ENCODE measurements at places on chromosomes 12 and 14.

- DNase-seq = no peak
These were observed 51.0 kb downstream of the MAGOHB start for GRCh38 chr12:10562306-10562933.

GRCh38 chr12:40106655-40107054, 774 bp upstream of the SLC2A13 start:
- DNase-seq = no peak

DNA sequence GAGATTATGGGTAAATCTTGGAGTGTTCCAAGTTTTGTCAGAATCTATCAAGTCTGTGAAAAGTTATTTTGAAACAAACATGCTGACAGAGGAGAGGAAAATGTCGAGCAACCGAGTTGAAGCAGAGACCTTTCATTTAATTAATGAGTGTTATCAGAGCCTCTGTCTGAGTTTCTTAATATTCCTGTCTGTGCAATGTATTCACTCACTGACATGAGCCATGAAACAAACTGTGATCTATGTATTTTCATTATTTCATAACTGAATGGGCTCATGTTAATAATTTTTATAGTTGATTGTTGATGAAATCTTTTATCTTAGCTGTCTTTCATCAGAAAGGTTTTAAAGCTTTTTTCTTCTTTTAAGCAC, 144.2 kb upstream of the FAR2 start:
- no peak for DNase-seq

DNA sequence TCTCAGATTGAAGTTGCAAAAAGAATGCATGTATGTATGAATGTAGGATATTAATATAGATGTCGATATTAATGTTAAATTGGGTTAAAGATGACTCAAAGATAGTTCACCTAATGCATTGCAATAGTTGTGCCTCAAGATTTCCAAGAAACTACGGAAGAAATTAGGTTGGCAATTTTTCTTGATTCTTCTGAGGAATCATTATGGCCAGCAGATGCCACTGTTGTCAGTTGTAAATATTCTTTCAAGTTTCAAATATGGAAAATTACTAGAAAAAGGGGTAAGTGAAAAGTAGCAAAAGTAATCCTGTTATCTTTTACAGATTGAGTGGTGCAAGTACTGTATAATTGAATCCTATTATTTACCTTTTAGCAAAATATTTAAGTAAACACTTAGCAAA, 202.1 kb downstream of the ADAMTS20 start:
- no peak for DNase-seq

DNA sequence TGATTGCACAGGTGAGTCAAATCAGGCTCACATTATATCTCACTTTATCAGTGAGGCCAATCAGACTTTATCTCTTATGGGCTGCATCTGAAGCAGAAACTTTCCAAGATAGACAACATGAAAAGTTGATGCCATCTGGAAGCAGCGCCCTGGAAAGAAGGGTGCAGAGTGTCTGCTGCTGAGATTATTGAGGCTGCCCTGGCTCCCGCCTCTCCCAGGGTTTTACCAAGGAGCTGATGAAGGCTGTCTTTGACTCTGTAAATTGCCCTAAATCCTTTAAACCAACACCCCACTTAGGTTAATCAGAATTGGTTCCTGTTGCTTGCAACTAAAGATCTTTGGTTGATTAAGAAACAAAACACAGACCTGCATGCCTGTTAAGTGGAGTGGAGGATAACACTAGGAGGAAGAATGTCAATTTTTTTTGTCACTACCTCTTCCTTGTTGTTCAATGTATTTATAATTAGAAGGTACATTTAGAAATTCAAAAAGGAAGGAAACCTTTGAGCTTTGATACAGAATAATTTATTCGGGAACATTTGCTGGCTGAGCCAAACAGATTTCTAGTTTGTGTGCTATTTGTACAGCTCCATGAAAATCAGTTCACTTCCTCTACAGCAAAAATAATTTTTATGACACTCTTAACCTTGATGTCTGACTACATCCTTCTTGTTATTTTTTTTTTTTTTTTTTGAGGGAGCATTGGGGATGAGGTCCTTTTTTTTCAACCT, 104.1 kb downstream of the VEZT start:
- no peak for DNase-seq

DNA sequence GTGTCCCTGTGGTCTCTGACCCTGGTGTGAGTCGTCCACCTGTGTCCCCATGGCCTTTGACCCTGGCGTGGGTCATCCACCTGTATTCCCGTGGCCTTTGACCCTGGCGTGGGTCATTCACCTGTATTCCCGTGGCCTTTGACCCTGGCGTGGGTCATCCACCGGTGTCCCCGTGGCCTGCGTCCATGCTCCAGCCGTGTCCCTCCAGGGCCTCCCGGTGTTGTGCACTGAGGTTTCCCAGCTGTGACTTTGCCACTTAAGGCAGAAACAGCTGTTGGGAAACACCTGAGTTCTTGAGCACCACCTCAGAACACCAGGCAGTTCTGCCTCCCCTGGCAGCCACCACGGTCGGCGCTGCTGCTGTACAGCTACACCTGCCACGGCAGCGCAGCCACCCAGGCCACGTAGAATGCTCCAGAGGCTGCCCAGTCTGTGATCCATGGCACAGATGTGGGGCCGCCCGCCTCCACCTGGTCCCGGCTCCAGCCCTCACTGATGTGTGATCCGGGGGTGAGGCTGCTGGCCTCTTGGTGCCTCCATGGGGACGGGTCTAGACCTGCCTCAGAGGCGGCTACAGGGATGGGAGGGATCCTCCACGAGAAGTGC, 69.1 kb upstream of the GALNT9 start:
- no peak for DNase-seq

DNA sequence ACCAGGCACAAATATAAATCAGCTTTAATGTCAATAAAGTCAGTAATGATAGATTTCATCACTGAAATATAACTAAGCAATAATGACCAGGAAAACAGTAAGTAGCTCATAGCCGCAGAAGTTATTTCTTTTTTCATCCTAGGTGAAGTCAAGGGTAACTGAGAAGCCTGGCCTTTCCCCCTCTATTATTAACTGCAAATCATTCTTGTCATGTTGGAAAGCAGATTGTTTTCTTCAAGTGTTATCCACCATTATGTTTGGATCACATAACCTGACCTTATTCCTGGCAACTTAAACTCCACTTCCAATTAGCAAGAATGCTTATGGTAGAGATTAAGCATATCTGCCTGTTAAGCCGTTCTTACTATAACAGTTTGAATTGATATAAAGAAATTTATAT, 603.4 kb upstream of the FOXG1 start:
- DNase-seq = no peak

DNA sequence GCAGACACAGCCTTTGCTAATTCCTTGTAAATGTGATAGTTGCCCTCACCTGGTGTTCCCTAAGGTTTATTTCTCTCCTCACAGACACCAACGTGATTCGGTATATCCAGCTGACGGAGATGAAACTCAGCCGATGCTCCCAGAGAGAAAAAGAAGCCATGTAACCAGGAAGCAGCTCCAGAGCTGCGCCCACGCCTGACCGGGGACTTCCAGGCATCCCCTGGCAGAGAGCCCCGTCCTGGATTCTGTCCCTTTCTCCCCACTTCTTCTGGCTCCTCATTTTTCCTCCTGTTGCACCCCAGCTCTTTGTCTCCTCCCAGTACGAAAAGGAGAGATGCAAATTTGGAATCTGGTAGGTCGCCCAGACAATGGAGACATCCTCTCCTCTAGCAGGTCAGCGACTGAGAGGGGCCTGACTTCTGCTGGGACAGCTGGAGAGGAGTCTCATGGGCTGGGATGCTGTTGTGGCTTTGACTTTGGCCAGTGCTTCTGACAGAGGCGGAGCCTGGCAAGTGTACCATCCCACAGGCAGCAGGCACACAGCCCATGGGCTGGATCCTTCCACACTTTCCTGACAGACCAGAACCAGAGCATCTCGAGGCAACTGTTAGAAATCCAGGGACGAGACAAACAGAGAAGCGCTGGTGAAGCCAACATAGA, 29.4 kb downstream of the TTC9 start:
- DNase-seq = no peak

GRCh38 chr12:58877243-58877743, 43.0 kb downstream of the LRIG3 start:
- DNase-seq = no peak

DNA sequence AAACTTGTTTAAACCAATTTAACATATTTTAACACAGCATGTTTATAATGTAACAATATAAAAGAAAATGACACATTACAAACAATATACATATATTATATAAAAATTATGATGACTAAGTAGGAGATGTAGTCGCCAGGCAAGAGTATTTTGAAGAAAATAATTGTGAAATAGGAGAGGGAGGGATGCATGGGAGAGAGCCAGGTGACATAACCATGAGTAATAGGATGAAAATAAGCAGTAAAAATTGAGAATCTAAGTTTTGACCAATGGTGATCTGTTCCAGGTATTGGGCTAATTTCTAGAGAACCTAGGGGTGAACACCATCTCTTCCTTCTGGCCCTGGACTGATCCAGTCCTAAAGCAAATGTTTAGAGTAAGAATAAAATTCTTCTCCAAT, 315.2 kb upstream of the G2E3 start:
- DNase-seq = no peak

DNA sequence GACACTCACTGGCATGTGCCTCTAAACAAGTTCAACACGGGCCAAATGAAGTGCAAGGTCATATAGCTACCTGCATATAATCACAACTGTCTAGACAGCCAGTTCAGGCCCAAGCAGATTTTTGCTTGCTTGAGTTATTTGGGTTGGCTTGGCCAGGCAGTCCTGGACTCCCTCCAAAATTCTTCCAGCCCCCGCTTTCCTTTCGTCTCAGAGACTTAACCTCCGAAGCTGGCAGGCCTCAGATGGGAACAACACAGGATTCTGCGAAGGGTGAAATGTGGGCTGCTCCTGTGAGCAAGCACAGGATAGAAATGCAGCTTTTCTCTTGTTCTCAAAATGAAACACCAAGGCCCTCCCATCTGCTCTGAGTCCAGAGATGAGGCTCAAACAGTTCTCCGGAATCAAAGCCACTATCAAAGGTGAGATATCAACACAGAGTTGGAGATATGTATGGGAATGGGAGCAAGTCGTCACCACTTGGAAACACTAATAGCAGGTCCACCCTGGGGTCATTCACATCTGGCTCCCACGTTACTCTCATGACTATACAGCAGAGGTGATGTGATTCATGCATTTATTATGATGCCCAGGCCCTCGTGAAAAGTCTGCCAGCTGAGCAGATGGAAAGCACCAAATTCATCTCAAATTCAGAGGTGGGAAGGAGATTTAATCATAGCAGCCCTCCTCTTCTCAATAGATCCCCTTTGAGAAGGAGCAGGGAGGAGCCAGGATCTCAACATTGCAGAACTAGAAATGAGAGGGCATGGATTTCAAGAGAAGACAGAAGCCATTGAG, 389.8 kb downstream of the NUAK1 start:
- no peak for DNase-seq

- no peak for DNase-seq
These were observed 42.5 kb upstream of the MYBPC1 start for GRCh38 chr12:101552277-101552676.

- no peak for DNase-seq
These were observed 21.1 kb downstream of the ZNF84 start for GRCh38 chr12:133058203-133059113.

GRCh38 chr12:24081092-24081529, 131.6 kb upstream of the SOX5 start:
- no peak for DNase-seq

GRCh38 chr12:30753233-30753632, 1.5 kb downstream of the CAPRIN2 start:
- no peak for DNase-seq

- no peak for DNase-seq
These were observed 42.9 kb downstream of the HEATR5A start for GRCh38 chr14:31377433-31377832.

GRCh38 chr14:52808101-52808500, 16.7 kb upstream of the GNPNAT1 start:
- no peak for DNase-seq

GRCh38 chr12:93002293-93003054, 73.4 kb upstream of the EEA1 start:
- DNase-seq = no peak

DNA sequence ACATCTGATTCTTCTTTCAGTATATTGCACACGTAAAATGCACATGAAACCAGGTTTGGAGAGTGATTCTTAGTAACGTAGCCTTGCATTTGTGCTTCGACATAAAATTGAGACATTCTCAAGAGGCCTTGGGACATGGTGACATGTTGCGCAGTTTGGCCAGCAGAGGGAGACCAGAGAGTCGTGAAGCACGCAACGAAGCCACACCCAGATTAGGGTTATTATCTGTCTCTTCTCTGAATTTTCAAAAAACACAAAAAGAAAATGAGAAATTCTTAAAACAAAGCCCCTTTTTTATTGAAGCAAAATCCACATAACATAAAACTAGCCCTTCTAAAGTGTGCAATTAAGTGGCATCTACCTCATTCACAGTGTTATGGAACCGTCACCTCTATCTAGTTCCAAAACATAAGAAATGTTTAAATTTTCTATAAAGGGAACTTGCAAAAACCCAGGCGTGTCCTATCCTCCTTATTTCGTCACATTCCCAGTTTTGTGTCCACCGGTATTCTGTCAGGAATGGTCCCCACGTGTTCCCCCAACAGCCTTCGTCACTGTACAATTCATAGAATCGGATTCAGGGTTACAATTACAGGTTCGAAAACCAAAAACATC, 108.8 kb upstream of the ATF7IP start:
- no peak for DNase-seq

- DNase-seq = no peak
These were observed 166.9 kb downstream of the NELL2 start for GRCh38 chr12:44709166-44709565.

- no peak for DNase-seq
These were observed 9.4 kb downstream of the AHNAK2 start for GRCh38 chr14:104968541-104969401.

GRCh38 chr12:12474931-12475795, 87.5 kb downstream of the DUSP16 start:
- no peak for DNase-seq

DNA sequence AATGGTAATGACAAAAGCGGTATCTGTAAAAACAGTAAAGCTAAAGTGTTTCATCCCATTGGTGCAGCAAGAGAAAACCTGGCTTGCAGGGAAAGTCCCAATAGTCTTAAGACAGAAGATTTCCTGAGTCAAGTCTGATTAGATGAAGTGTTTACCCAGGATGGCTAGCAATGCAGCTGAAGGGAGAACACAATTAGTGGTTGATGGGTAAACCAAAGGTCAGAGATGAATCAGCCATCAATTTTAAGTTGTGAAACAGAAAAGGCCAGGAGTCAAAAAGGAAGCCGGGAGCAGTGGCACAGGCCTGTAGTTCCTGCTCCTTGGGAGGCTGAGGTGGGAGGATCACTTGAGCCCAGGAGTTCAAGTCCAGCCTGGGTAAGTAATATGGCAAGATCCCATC, 52.6 kb downstream of the SEC23A start:
- DNase-seq = no peak

GRCh38 chr12:130640901-130641300, 75.2 kb downstream of the RIMBP2 start:
- DNase-seq = no peak

DNA sequence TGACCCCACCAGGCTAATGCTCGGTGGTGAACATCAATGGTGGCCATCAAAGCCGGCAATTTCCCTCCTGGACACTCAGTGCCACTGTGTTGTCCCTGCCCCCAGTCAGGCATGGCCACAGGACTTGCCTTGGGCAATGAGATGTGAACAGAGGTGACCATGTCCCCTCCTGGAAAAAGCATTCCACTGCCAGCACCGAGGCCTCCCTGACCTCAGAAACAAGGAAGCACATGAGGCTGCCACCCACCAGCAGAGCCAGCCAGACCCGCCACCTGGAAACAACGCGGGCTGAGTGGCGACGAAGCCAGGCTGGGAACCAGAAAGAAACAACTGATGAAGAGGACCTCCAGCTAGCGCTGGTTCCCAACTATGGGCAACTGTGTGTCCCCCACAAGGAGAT, 31.8 kb downstream of the ITPK1 start:
- no peak for DNase-seq

- no peak for DNase-seq
These were observed 37.3 kb downstream of the RFLNA start for GRCh38 chr12:124332058-124332672.
